ENCODE measurements at places on chromosomes 1 and 21. TPM values are rescaled to one million over a fixed set of nuclear protein-coding genes. Genes with fewer than 3 reads are reported as not detected.

TP73 gene
- not detected for total RNA-seq

FMO5 gene
- 0.60 TPM for total RNA-seq

MTARC1 gene
- 3.5 TPM for total RNA-seq

CYP4A22 gene
- total RNA-seq, result not detected

IGSF3 gene
- total RNA-seq, result 2.2 TPM

- no peak overlapping the region for H3K27ac ChIP-seq
- no peaks in the 10 kb centered on the region for H3K27me3 ChIP-seq
- no peaks in the 10 kb centered on the region for H3K36me3 ChIP-seq
- H3K4me1 ChIP-seq, result peaks cover 2% of the 10 kb centered on the region
- no peak for DNase-seq
These were observed 66.6 kb upstream of the DYNLT5 start for GRCh38 chr1:66685670-66686069.

GRCh38 chr1:6083801-6084446, 38.2 kb downstream of the KCNAB2 start:
- H3K27ac ChIP-seq, result no peak overlapping the region
- no peaks in the 10 kb centered on the region for H3K27me3 ChIP-seq
- DNase-seq, result no peak
- no peaks in the 10 kb centered on the region for H3K36me3 ChIP-seq

GRCh38 chr1:117067533-117068370, 7.6 kb downstream of the TTF2 start:
- no peak overlapping the region for H3K27ac ChIP-seq
- no peaks in the 10 kb centered on the region for H3K36me3 ChIP-seq
- H3K4me3 ChIP-seq, result no peak overlapping the region
- no peaks in the 10 kb centered on the region for H3K27me3 ChIP-seq
- H3K4me1 ChIP-seq, result no peaks in the 10 kb centered on the region

- H3K27me3 ChIP-seq, result peaks cover 4% of the 10 kb centered on the region
- H3K27ac ChIP-seq, result no peak overlapping the region
- H3K4me1 ChIP-seq, result no peaks in the 10 kb centered on the region
- DNase-seq, result no peak
- no peak overlapping the region for H3K4me3 ChIP-seq
These were observed 14.9 kb downstream of the ATP1A4 start for GRCh38 chr1:160166166-160166868.

GRCh38 chr1:87953121-87953520, 624.4 kb downstream of the LMO4 start:
- H3K4me3 ChIP-seq, result no peak overlapping the region
- DNase-seq, result no peak
- H3K4me1 ChIP-seq, result peaks cover 3% of the 10 kb centered on the region
- no peaks in the 10 kb centered on the region for H3K36me3 ChIP-seq

GRCh38 chr1:232766904-232767303, 38.3 kb upstream of the MAP10 start:
- no peak overlapping the region for H3K27ac ChIP-seq
- H3K4me1 ChIP-seq, result no peaks in the 10 kb centered on the region
- DNase-seq, result no peak

- H3K27me3 ChIP-seq, result no peaks in the 10 kb centered on the region
- no peaks in the 10 kb centered on the region for H3K4me1 ChIP-seq
- H3K36me3 ChIP-seq, result no peaks in the 10 kb centered on the region
- H3K27ac ChIP-seq, result no peak overlapping the region
- no peak overlapping the region for H3K4me3 ChIP-seq
These were observed 61.2 kb downstream of the CACHD1 start for GRCh38 chr1:64530969-64531692.

DNA sequence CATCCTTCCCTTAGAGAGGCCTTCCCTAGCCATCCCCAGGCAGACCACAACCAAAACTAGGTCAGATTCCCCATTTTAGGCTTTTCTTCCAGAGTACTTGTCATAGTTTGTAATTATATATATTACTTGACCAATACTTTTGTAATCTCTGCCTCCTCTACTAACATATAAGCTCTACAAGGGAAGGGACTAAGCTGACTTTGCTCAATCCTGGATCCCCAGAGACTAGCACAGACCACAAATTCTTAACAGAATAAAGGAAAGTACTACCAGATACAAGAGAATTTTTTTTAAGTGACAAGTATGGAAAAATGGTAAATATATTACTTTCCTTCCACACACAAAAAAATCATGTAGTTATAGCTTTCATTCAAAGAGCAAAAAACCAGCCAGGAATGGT, 2.0 kb downstream of the ZMYM6 start:
- no peak for DNase-seq
- no peaks in the 10 kb centered on the region for H3K36me3 ChIP-seq
- H3K27me3 ChIP-seq, result no peaks in the 10 kb centered on the region
- peaks cover 9% of the 10 kb centered on the region for H3K4me1 ChIP-seq
- no peak overlapping the region for H3K4me3 ChIP-seq

FOXJ3 gene
- total RNA-seq, result 36.5 TPM

Measured in endothelial cell of umbilical vein (primary cell).